T-cell (primary cell): ENCODE measurements at places on chromosomes 3 and 15.

- DNase-seq: no peak
Measured at GRCh38 chr3:112170046-112170445, 37.0 kb upstream of the GCSAM start.

GRCh38 chr15:77493324-77493907, 72.7 kb downstream of the HMG20A start:
- no peak for DNase-seq

DNA sequence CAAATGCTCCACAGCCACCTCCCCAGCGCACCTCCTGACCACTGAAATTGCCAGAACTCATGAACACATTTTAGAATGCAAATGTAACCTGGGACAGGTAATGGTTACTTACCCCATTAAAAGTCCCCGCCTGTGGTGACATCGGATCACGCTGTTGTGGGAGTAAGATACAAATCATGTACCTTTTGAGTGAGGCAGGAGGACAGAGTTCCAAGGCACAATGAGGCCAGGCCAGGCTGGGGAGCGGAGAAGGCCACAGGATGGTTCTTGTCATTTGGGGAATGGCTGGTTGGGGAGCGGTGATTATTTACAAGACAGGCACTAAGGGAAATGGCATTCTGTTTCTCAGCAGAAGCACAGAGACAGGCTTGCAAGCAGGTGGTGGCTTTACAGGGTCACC, 490.0 kb downstream of the EDEM1 start:
- no peak for DNase-seq

- peak; percentile 63 for DNase-seq
Measured at GRCh38 chr15:75843678-75844581, 683 bp downstream of the UBE2Q2 start.

DNA sequence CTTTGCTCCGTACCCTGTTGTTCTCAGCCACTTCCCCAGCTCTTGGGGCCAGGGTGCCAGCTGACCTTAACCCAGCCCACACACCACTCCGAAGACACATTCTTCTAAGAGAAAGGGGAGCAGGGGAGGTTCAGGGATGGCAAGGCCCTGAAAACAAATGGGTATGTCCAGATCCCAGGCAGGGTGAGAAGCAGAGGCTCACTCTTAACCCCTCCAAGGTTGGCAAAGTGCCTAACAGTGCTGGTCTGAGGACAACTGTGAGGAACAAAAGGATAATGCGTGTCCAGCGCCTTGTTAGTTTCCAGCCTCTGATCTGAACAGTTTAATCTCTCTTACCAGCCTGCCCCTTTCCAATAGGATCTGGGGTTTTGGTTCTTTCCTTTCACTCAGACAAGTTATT, 1.5 kb downstream of the TMEM44 start:
- no peak for DNase-seq
